Type B pancreatic cell (in vitro differentiated cells): ENCODE measurements at places on chromosomes 3 and 15.

DNA sequence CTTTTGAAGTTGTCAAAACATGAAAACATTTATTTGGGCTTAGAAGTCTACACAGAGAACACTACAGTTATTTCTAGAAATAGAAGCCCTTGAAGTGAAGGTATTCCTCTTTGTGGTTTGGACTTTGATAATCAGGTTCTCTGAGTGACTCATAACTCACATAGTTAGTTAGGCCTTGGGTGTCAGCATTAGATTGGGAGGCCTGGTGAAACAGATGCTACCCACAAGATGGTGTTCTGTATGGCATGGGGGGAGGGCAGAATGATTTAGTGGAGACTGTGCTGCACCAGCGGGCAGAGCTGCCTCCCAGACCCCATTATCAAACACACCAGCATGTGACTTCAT, 108.9 kb upstream of the ETV5 start:
- no peak for DNase-seq

DNA sequence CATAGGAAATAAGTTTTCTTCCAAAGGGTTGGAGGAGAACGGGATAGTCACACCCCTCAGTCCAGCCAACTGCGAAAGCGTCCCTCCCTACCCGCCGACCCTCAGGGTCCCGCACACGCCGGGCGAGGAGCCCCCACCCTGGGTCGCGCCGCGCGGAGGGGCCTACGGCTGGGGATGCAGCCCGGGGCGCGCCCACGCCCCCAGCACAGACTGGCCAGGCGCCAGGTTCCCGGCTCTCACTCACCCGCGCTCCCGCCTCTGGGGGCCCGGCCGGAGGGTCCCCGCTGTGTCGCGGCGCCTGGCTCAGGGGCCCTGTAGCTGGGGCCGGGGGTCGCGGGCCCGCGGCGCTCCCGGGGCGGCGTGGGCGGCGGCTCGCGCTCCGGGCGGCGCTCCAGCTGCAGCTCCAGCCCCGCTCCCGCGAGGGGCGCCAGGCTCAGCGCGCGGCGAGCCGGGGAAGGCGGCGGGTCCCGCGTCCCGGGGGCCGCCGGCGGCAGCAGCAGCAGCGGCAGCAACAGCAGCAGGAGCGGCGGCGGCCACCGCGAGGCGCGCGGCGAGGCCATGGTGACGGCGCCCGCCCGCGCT, 375 bp downstream of the HEG1 start:
- DNase-seq, result no peak

- no peak for DNase-seq
Observed at GRCh38 chr3:124846189-124846588, 41.0 kb downstream of the ITGB5 start.

- no peak for DNase-seq
Observed at GRCh38 chr15:68734352-68734751, 86.3 kb downstream of the ANP32A start.
